ENCODE measurements at places on chromosomes 7 and 10. TPM values are rescaled to one million over a fixed set of nuclear protein-coding genes. Genes with fewer than 3 reads are reported as not detected.

The RBM33 gene
- 79.5 TPM for total RNA-seq

The CCNY gene
- 58.8 TPM for total RNA-seq

The HOXA6 gene
- not detected for total RNA-seq

The IDE gene
- 50.2 TPM for total RNA-seq

The OR13A1 gene
- total RNA-seq, result not detected

The ASNS gene
- total RNA-seq, result 84.1 TPM

The TSPAN13 gene
- total RNA-seq, result 1.1 TPM

The COL1A2 gene
- 6.0 TPM for total RNA-seq

The ADGRA1 gene
- not detected for total RNA-seq

The TMEM184A gene
- total RNA-seq, result not detected

The MTG1 gene
- total RNA-seq, result 66.8 TPM

The PTPRZ1 gene
- total RNA-seq, result not detected

The PIK3CG gene
- total RNA-seq, result 28.1 TPM

The MUC3A gene
- not detected for total RNA-seq

The SLIT1 gene
- 0.26 TPM for total RNA-seq

The PRPS1L1 gene
- total RNA-seq, result not detected

The GRM3 gene
- total RNA-seq, result not detected

The BMPR1A gene
- 10.5 TPM for total RNA-seq

The RAPGEF5 gene
- total RNA-seq, result 0.54 TPM

The LRRC4 gene
- 2.2 TPM for total RNA-seq

The CACNA2D1 gene
- not detected for total RNA-seq

The FEZF1 gene
- not detected for total RNA-seq

The ADRA2A gene
- not detected for total RNA-seq

The ARL4A gene
- 11.0 TPM for total RNA-seq

The LMTK2 gene
- 15.1 TPM for total RNA-seq
